NCI-H2081 (cell line): ENCODE measurements at places on chromosomes 11 and 22.

DNA sequence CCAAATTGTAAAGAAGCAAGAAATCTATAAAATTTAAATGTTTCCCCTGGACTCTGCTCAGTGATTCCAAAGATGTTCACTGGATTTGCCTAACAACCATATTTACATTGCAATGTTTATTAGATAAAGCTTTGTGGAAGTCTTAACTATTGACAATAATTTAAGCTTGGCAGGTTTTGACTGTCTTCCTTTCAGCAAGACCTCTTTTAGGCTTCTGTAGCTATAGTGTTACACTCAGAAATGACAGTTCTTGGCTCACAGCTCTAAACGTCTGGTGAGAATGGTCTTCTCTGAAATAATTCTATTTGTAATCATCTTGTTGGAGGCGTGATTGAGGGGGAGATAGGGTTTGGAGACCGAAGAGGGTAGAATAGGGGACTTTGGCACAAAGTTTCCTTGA lies 44.8 kb upstream of the CRTAM start:
- no peak for DNase-seq

DNA sequence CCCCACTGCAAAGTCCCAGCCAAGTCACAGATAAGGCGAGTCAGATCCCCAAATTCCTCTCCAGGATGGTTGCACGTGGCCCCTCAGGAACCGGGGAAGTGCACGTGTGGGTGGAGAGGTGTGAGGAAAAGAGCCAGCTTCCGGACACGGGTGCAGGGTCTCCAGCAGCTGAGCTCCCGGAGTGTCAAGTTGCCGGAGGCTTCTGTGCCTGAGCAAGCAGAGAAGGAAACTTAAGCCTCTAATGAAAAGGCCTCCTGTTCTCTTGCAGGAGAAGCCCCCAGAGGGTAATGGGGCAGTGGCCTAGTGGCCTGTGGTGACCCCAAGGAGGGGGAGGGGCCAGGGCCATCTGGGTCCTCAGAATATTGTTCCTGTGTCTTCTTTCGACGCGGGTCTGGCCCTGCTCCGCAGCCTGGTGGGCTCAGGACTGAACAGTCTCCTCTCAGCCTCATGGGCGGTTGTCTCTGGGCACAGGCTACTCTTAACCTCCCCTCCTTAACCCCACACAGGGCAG lies 147.9 kb downstream of the FEZ1 start:
- no peak for DNase-seq

DNA sequence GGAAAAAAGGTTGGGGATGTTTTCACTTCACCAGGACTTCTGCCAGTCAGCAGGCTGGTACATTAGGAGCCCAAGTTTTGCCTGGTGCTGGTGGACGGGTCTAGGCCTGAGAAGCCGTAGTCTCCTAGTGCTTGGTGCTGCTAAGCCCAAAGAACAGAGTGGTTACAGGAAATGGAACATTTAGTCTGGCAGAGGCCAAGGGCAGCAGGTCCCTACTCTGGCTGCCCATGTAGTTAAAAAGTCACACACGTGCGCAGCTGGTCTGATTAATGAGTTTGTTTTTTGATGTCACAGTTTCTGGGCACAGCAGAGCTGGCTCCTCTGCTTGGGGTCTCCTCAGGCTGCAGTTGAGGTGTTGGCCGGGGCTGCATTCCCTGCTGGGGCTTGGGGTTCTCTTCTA lies 20.6 kb downstream of the BCR start:
- peak; percentile 34 for DNase-seq

GRCh38 chr11:81033779-81034540 lies 1593.1 kb upstream of the TENM4 start:
- DNase-seq, result no peak

- no peak for DNase-seq
Observed at GRCh38 chr11:113859665-113860064, 15.7 kb downstream of the USP28 start.

GRCh38 chr11:132349811-132350733 lies 979.7 kb downstream of the NTM start:
- DNase-seq, result no peak

DNA sequence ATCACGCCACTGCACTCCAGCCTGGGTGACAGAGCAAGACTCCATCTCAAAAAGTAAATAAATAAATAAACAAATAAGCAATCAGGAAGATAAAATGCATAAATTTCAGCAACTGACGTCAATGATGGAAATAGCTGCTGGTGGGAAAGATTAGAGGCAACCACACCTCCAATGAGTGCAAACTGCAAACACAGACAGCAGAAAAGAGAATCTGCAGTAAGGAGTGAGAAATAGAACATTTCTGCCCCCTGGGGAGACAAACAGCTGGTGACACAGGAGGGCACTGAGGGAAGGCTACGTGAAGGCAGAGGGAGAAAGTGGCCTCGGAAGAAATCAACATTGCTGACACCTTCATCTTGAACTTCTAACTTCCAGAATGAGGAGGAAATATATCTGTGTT lies 6.5 kb downstream of the PI4KA start:
- DNase-seq, result no peak

DNA sequence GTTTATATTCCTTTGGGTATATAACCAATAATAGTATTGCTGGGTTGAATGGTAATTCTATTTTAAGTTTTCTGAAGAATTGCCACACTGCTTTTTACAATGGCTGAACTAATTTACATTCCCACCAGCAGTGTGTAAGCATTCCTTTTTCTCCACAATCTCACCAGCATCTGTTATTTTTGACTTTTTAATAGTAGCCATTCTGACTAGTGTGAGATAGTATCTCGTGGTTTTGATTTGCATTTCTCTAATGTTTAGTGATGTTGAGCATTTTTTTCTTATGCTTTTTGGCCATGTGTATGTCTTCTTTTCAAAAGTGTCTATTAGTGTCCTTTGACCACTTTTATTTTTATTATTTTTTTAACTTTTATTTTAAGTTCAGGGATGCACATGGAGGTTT lies 275.3 kb downstream of the METTL15 start:
- DNase-seq, result no peak

DNA sequence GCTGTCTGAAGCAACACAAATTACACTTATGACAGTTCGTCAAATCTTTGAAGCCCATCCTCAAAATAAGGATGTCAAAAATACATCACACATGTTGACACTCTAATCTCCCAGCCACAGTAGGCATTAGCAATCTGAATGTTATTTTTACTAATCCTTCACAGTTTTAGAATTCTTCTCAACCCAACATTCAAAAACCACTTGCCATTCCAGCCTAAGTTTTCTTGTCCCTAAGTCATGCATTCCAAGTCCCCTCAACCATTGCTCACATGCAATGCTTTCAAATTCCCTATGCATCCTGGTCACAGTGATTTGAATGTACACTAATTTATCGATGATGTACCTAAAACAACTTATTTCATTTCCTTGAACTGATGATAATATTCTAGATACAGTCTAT lies 7.5 kb downstream of the BDNF start:
- DNase-seq, result no peak

- no peak for DNase-seq
Observed at GRCh38 chr11:109864151-109864661, 229.0 kb upstream of the ZC3H12C start.

DNA sequence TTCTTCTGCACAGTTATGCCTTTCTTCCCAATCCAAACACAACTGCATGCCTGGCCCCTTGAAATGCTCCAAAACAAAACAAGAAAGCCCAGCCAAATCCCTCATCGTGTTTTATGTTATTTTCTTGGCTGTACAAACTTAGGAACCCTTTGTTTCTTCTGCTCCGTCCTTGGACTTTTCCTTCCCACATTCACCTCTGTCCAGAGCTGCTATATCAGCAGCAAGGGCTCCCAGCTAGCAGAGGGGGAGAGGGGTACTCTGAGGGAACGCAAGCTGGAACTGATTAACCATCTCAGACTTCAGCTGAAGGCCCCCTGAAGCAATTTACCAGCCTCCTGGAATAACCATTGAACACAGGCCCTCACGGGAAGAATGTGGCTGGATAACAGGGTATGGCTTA lies 214.7 kb downstream of the TENM4 start:
- DNase-seq, result no peak

DNA sequence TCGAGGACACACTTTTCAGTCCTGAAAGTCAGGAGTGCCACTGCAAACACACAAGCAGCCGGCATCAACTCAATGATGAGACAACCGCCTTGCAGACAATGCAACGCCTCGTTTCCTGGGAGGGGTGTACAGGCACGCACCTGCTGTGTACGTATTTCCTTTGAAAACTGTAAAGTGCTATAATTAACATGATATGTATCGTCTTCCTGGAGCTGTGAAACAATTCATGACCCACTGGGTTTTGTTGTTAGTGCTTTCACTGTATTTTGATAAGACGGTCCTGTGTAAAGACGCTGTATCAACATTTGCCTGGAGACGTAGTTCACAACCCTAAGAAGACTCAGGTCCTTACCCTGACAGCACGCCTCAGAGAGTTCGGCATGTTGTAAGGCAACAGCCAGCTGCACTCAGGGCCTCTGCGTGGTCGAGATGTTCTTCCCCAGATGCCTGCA lies 105.7 kb upstream of the ANO1 start:
- no peak for DNase-seq

- DNase-seq, result no peak
Observed at GRCh38 chr11:62854825-62855570, 15.6 kb upstream of the WDR74 start.

GRCh38 chr11:122140500-122140899 lies 24.5 kb upstream of the BLID start:
- DNase-seq, result no peak

DNA sequence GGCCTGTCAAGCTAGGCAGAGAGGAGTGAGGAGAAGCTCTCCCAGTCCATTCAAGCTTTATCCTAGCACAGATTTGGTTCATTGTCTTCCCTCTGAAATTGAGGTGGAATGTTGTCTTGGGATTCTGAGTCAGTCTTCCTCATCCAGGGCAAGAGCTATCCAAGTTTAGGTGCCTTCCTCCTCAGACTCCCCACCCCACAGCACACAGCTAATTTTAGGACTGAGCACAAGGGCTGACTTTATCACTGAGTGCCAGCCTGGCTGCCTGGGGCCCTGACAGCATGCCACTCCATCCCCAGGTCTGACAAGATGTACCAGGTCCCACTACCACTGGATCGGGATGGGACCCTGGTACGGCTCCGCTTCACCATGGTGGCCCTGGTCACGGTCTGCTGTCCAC lies 2.6 kb downstream of the PGAP2 start:
- DNase-seq, result no peak

DNA sequence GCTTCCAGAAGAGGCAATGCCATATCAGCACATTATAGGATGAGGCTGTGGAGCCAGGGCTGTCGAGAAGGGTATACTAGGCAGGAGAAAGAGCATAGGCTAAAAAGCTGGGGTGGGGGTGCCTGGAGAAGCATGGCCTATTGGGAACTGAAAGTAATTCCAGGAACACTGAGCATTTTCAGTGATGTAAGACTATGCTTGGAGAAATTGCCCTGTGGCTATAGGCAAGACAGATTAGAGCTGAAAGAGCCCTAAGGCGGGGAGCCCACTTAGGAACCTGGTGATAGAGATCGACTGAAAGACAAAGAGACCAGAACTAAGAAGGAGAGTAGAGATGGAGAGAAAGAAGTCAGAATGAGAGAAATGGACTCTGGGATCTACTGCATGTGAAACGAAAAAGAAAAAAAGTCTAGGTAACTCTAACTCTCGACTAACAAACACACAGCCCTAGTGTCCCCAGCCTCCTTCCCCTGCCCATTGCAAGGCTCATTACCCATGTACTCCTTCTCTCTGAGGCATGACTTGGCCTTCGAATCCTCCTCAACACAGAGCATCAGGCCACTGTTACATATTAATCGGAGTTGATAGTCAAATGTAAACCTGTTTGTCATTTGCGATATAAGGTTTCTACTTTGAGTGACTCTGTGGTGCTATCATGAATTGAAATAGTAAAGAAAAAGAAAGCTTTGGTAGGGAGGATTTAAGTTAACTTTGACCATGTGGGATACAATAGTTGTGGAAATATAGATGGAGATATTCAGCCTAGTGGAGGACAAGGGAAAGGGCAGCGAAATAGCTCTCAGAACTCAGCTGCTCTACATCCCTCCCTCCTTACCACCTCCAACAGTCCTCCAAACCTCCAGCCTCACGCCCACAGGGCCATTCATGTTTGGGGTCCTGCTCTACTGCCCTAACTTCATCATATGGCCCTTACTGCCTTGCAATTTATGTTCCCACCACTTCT lies 52.3 kb upstream of the BMAL1 start:
- no peak for DNase-seq

DNA sequence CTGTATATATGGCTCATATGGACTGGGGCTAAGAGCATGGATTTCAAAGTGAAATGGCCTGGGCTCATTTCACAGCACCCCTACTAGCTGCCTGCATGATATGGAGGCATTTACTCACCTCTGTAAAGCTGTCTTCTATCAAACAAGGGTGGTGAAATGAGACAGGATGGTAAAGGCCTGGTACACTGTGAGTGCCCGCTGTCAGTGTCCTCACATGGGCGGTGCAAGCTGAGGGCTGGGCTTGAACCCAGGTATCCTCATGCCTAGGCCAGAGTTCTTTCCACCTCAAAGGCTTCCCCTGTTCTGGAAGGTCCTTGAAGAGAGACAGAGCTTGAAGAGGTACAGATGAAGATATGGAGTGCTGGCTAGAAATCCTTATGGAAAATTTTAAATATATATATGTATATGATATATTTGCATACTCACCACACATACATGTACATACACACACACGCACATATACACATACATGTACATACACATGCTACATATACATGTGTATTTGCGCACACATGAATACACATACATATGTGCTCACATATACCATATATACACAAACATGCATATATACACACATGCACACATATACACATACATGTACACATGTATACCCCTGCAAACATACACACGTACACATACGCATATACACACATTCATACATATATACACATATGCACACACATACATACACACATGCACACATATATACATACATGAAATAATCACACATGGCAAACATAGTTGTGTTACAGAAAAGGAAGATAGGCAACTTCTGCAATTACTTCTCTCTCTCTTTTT lies 44.7 kb downstream of the MICAL2 start:
- DNase-seq, result no peak

DNA sequence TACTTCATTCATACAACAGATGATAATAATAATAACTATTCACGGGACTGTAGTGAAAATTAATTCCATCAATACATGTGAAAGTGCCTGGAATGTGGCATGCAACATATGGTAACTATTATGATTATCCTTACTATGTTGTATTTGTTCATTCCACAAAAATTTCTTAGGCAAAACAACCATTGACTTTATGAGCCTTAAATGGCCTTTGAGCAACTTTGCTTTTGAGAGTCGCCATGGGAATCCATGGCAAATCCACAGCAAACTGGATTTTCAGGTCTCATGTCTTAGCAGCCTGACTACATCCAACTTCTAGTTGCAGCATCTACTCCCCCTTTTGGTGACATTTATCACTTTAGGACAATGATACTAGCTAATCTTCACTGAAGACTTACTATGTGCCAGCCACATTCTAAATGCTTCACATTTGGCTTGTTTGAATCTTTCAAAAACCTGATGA lies 56.8 kb downstream of the SLC1A2 start:
- DNase-seq, result no peak

- peak; percentile 56 for DNase-seq
Observed at GRCh38 chr22:30425616-30426387, at the start of gene MTFP1. TSS of gene MTFP1 (plus strand) at chr22:30425768. CDS start at chr22:30425880, 112 bp downstream.

DNA sequence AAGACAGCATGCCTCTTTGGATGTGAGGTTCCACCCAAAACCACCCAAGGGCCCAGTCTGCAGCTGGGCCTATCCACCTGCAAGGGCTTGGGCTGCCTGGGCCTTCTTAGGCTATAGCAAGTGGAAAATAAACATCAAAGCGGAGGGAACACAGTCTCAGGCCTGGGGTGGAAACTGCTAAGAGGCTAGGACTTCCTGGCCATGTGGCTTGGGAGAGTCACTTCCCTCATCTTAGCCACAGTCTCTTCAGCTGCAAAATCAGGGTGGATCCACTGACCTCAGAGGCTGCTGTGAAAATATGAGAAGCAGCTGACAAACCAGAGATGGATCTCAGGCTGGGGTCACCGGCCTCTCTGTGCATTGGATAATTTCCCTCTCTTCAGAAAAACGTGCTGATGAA lies 30.6 kb upstream of the TFIP11 start:
- DNase-seq, result no peak
